ENCODE measurements at places on chromosomes 13 and 19.

DNA sequence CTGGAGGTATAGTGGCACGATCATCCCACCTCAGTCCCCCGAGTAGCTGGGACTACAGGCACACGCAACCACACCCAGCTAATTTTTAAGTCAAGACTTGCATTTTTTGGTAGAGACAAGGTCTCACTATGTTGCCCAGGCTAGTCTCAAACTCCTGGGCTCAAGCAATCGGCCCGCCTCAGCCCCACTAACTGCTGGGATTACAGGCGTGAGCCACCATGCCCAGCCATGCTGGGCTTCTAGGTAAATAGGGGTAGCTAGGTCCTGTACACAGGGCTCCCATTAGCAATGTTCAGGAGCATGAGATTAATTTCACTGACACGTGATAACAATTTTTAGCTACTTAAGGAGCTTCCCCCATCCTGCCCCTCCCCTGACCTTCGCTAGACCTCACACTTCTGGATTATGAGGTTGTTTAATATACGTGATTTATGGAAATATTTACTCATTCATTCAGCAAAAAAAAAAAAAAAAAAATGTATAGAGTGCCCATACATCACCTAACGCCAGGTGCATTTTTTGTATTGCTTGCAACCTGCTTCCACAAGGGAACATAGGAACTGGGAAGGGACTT, 19.2 kb downstream of the TMEM272 start:
- DNase-seq, result no peak

DNA sequence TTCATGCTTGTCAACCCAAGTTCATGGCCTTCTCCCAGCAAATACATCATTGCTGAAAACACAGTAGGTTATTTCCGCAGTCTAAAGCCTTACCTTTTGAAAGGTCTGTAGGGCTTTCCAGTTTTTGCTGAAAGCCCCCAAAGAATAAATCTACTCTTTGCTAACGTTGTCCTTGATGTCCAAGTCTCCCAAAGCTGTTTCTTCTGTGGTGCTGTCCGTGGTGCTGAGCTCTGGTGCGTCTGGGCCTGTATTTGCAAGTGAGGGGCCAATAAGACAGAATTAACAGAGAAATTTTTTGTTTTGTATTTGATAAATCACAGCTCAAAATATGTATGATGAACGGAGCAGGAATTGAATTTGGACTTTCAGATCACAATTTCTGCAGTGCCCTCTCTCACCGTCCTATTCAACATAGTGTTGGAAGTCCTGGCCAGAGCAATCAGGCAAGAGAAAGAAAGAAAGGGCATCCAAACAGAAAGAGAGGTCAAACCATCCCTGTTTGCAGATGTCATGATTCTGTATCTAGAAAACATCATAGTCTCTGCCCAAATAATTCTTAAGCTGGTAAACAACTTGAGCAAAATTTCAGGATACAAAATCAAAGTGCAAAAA, 9.8 kb upstream of the LGALS16 start:
- no peak for DNase-seq

DNA sequence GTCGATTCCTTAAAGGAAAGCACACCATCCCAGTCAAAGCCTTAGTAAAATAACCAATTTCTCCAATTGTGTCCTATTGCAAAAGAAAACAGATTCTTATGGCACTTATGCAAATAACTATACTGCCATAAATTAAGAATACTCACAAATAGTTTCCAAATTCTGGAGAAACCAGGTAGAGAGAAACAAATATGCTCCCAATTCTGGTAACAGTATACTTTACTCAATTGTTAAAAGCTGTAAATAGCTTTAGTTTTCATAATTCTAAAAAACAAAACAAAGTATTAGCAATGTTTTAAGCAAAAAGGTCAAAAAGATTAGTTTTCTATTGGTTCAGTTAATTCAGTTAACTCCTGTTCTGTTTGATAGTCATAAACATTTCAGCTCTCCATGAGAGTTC, 18.2 kb upstream of the UBAC2 start:
- DNase-seq, result no peak

GRCh38 chr19:17111766-17112165, 36.2 kb downstream of the MYO9B start:
- no peak for DNase-seq

DNA sequence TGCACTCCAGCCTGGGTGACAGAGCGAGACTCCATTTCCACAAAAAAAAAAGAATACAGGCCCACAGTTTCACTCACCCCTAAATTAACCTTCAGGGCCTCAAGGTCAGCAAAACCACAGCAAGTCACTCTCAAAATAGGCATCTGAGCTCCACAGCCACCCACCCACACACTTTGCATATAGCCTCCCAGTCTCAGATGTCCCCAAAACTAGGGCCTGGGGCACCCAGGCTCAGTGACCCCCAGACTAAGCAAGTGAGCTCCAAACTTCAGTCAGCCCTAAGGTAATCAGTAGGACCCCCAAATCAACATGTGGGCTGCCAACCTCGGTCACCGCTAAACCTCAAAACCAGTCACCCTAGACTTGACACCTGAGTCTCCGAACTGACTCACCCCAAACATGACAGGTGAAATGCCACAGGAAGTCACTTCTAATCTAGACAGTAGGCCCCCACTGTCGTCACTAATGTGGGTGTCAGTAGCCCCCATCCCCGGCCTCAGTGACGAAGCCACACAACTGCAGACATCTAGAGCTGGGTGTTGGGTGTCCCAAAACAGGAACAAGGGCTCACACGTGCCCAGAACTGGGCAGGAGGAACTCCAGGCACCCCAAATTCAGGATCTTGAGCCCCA, 13.9 kb downstream of the RABAC1 start:
- no peak for DNase-seq

- DNase-seq, result no peak
Observed at GRCh38 chr19:55149078-55150003, at the start of gene TNNT1. TSS of gene TNNT1 (minus strand) at chr19:55149206. CDS start at chr19:55147157, 2,049 bp downstream.

Data from GOT3 (cell line).